Activated CD8-positive, alpha-beta memory T cell treated with anti-CD3 and anti-CD28 coated beads for 4 hours (primary cell): ENCODE measurements at places on chromosomes 5 and 9.

DNA sequence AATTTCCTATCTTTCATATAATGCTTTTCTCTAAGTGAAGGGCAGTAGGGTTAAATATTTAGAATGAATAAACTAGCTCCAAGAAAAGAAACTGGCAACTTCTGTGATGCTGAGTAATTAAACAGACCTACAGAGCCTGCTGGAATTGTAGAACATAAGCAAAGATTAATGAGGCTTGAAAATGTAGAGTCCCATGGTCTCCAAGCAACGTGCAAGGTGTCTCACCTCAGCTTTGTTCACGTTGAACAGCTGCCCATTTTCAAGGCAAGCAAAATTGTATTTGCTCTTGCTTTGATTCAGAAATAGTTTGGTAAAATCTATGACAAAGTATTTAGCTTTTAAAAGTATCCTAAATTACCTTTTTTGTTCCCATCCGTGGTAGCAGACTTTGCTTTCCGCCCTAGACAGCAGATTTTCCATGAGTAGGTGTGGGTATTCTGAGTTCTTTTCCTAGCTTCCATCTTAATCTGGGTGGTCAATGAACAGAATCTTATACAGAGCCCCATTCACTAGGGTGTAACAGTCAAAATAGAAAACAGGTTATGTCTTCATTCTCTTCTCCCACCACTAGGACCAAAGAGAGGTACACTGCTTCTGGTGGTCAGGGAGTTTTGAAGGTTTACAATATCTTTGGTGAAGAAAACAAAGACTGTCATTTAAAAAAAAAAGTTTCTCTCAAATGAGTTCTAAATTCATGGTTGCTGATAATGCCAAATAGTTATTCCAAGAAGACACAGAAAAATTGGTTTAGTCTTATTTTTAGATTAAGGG, 52.1 kb upstream of the TYRP1 start:
- DNase-seq: no peak

DNA sequence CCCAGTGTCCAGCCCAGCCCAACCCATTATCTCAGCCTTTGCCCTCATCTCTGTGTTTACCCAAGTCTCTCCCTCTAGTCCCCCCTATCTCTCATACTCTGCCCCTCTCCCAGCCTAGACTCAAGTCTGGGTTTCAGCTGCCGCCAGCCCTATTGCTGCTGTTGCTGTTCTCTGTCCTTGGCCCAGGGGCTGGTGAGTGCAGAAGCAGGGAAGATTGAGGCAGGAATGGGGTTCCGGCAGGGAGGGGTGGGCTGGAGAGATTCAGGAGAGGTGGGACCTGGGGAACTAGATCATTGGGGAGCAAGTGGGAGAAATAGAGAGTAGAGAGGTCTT, 702 bp downstream of the TMEM8B start:
- DNase-seq: no peak

DNA sequence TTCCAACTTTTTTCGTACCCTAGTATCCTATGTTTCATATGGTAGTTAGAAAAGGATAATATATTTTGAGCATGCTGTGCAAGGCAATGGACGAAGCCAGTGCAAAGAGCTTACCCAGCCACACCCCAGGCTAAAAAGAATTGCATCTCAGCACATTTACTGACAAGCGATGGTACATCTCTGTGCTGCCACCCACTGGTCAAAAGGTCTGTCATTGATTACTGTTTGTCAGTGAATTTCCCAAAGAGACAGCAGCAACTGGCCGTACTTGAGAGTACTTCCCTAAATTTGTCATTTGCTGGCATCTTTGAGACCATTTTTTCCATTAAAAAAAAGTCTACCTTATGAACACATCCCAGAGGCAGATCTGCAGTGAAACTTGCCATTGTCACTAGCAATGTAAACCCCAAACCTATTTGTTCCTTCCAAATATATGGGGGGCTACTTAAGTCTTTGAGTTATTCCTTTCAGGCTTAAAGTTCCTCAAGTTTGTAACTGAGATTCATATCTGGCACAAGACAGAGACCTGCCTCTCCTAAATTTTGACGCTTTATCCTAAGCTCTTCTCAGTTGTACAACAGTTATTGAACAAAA, 184.3 kb downstream of the CTNND2 start:
- DNase-seq: no peak

- DNase-seq: no peak
Observed at GRCh38 chr9:29214154-29214689, 1640.9 kb upstream of the C9orf72 start.

DNA sequence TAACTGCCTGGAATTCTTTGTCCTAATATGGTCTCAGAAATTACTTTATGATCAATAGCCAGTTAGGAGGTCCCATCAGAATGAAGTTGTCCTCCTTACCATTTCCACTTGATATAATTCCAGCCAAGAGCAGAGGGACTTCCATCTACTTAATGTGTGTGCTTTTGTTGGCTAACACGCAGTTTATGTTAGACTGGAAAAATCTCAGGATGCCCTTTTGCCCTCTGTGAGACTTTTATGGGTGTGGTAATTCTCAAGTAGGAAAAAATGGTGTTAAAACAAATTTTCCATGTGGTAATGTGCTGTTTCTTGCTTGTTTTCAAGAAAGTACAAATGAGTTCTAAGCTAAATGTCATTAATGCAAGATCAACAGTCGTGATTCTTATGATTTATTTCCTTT, 327.1 kb downstream of the MTRR start:
- DNase-seq: no peak

GRCh38 chr5:132297211-132297940, 3.2 kb downstream of the SLC22A4 start:
- DNase-seq: no peak

DNA sequence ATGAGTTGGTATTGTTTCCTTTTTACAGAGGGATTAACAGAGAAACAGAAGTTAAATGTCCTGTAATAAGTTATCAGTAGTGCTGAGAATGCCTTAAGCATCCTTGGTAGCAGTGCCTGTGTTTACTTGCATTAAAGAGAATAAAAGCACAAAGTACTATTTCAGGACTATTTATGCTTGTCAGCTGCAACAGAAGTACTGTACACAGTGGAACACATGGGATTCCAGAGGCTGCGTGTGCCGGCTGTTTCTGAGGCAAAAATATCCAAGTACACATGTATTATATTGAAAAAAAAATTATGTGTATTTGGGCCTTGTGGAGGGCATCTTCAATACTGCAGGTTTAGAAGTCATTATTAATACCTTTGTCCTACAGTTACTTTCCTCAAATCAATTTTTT, 58.2 kb upstream of the ACTBL2 start:
- DNase-seq: no peak

- DNase-seq: no peak
Observed at GRCh38 chr5:12023614-12024241, 119.5 kb upstream of the CTNND2 start.

DNA sequence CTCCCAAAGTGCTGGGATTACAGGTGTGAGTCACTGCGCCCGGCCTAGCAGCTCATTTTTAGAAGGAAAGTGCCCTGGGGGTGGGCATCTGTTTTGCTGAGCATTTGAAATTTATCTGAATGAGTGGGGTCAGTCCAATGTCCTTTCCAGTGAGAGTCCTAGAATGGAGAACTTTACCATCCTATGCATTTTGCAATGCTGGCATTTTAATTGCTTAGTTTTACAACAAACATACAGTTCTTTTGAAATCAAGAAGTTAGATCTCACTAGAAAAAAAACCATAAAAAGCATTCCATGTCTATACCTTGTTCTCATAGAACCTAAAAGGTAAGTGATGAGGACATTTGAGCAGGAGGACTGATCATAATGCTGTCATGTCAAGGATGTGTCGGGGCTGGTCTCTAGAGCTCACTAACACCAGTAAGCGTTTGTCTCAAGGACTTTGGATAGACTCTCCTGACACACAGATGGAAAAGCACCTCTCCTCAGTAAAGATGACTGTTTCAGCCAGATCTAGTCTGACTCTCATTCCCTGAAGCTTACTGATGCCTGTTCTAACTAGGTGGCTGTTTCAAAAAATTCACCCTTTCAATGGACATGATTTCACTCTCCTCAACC, 83.9 kb downstream of the DCP2 start:
- no peak for DNase-seq

GRCh38 chr5:57207681-57208080, 33.8 kb downstream of the GPBP1 start:
- DNase-seq: no peak

DNA sequence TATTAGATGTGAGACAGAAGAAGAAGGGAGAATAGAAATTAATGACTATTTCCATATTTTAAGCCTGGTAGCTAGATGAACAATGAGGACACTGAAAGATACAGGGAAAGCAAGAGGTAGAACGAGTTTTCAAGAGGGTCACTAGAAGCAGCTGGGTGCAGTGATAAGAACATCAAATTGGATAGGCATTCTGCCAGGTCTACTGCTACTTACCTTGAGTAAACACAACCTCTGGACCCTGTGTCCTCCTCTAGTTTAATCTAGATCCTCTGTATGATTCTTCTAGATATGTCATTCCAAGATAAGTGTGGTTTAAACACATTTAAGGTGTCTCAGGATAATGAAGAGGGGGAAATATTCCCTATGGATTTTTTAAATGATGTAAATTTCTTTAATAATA, 31.2 kb downstream of the OTP start:
- no peak for DNase-seq

DNA sequence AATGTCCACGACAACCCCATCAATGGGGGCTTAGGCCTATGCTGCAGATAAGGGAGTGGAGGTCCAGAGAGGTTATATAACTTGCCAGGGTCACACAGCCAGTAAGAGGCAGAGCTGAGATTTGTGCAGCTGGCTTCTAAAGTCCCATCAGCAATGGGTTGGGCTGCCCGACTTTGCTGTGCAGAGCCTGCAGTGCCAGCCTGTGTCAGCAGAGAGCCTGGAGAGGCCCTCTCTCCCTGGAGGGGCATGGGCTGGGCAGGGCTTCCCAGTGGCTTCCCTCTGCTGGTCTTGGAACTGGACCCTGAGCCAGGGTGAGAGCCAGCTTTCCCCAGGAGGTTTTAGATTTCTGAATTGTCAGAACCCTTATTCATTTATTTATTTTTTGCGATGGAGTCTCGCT, 77.2 kb upstream of the RAPGEF1 start:
- no peak for DNase-seq
